Upper lobe of left lung (tissue), 6 donors: ENCODE measurements at places on chromosomes 16 and 17. TPM values are rescaled to one million over a fixed set of nuclear protein-coding genes. Genes with fewer than 3 reads are reported as not detected.

C16orf74 gene
- total RNA-seq = 1.4 TPM

HASPIN gene
- total RNA-seq = 0.49 TPM

DPEP2 gene
- 56.6 TPM for total RNA-seq

TGFB1I1 gene
- 24.0 TPM for total RNA-seq

NDUFAB1 gene
- 22.5 TPM for total RNA-seq

OTOA gene
- total RNA-seq = 0.46 TPM

NUP93 gene
- total RNA-seq = 48.8 TPM

ADAMTS18 gene
- total RNA-seq = not detected

VTN gene
- total RNA-seq = 1.0 TPM

USP36 gene
- 45.0 TPM for total RNA-seq

PER1 gene
- 112 TPM for total RNA-seq

ABI3 gene
- total RNA-seq = 23.5 TPM

CCL2 gene
- total RNA-seq = 11.5 TPM

BANP gene
- total RNA-seq = 35.5 TPM

C17orf67 gene
- 4.0 TPM for total RNA-seq

G6PC1 gene
- not detected for total RNA-seq

SLC5A11 gene
- total RNA-seq = not detected

CCL4L2 gene
- total RNA-seq = not detected

LRRC46 gene
- total RNA-seq = 8.7 TPM

IL17C gene
- not detected for total RNA-seq

COX6A2 gene
- not detected for total RNA-seq

USP7 gene
- 70.2 TPM for total RNA-seq

AANAT gene
- total RNA-seq = not detected

WFDC1 gene
- total RNA-seq = 4.2 TPM

BAHCC1 gene
- 20.0 TPM for total RNA-seq

DEXI gene
- 76.0 TPM for total RNA-seq

HOXB1 gene
- not detected for total RNA-seq

CHST6 gene
- total RNA-seq = 3.1 TPM

METTL26 gene
- 78.3 TPM for total RNA-seq

IFT20 gene
- total RNA-seq = 55.5 TPM

ITGAL gene
- total RNA-seq = 79.9 TPM

CPHXL2 gene
- not detected for total RNA-seq

ABCA9 gene
- total RNA-seq = 8.5 TPM

DRC7 gene
- total RNA-seq = 12.7 TPM

SULT1A1 gene
- total RNA-seq = 90.5 TPM

PRDM7 gene
- not detected for total RNA-seq

MYOCD gene
- 2.0 TPM for total RNA-seq

TEX19 gene
- total RNA-seq = not detected

CENPV gene
- total RNA-seq = 3.4 TPM

GP1BA gene
- not detected for total RNA-seq

SULT1A3 gene
- total RNA-seq = 69.1 TPM

SAP30BP gene
- total RNA-seq = 64.1 TPM

NUP88 gene
- total RNA-seq = 89.1 TPM

PLD6 gene
- total RNA-seq = 3.9 TPM

SLC35B1 gene
- total RNA-seq = 57.4 TPM

TMEM106A gene
- total RNA-seq = 16.4 TPM

CES4A gene
- 39.7 TPM for total RNA-seq

PERCC1 gene
- 0.27 TPM for total RNA-seq

C17orf78 gene
- total RNA-seq = not detected

SLC43A2 gene
- 58.4 TPM for total RNA-seq

TSR1 gene
- total RNA-seq = 25.2 TPM

STH gene
- not detected for total RNA-seq

PRAC2 gene
- total RNA-seq = not detected

WNT9B gene
- total RNA-seq = not detected

ASGR1 gene
- total RNA-seq = not detected

NPB gene
- total RNA-seq = not detected

HIGD1B gene
- total RNA-seq = 6.5 TPM
